ENCODE measurements at places on chromosomes 7 and 10. TPM values are rescaled to one million over a fixed set of nuclear protein-coding genes. Genes with fewer than 3 reads are reported as not detected.

- no peak for DNase-seq
These were observed 21.8 kb downstream of the DHX32 start for GRCh38 chr10:125859128-125859817.

STOX1 gene
- polyA plus RNA-seq: 0.09 TPM

SPDYE11 gene
- not detected for polyA plus RNA-seq

DNA sequence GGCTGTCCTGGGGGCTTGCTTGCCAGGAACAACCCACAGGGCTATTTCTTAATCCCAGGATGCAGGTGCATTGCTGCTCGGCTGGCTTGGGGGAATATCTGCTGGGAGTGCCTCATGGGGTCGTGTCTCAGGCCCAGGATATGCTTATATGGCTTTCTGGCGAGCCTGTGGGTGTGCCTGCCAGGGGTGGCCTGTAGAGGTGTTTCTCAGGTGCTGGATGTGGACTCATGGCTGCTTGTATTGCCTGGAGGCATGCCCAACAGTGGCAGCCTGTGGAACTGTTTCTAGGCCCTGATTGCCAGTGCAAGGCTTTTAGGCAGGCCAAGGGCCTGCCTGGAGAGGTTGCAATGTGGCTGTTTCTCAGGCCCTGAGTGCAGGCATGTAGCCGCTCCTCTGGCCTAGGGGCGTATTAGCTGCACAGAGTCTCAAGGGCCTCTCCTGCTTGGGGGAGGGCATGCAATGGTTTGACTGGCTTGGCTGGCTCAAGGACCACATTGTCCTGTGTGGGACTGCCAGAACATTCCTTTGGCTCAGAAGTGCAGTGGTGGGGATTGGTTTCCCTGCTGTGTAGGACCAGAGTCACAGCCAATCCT, 202.1 kb downstream of the ATRNL1 start:
- no peak for DNase-seq

DNA sequence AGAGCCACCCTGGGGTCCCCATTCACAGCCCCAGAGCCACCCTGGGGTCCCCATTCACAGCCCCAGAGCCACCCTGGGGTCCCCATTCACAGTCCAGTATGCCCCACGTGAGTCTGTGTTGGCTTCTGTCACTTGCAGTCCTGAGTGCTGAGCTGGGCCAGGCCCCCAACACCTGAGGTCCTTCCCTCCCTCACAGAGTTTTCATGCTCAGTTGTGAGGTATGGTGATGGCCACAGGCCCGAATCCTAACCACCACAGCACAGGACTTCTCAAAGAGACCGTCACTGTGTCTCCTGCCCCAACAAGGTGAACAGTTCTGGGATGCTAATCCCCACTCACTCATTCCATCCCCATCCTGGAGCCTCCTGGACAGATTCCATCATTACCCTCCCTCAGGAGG, 239.2 kb downstream of the PTPRN2 start:
- DNase-seq: no peak

DNA sequence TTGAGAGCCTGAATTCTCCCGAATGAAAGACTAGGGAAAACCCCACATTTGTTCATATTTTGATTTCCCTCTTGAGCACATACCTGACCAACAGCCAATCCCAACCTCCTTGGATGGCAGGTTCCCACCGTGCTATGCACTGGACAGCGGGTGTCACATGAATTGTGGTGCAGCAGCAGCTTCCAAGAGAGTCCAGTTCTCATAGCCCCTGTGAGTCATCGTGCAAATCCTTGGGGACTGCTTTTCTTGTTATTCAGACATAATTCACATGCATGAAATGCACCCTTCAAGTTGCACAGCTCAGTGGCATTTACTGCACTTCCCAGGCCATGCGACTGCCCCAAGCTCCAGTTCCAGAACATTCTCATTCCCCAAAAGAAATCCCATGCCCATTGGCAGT, 67.8 kb upstream of the PPP2R2D start:
- no peak for DNase-seq

DNA sequence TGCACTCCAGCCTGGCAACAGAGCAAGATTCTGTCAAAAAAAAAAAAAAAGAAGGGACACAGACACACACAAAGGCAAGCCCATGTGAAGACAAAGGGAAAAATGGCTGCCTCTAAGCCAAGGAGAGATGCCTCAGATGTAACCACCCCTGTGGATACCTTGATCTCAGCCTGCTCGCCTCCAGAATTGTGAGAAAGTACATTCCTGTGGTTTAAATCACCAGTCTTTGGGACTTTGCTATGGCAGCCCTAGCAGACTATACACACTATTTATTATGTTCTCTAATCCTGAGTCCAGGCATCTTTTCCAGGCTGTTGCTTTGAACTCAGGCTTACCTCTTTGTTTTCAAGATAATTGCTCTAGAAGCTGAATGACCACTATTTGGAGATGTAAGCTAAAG, 494.3 kb downstream of the GALNT17 start:
- DNase-seq: no peak

All from K562 (cell line).